ENCODE measurements at places on chromosomes 11 and 22. TPM values are rescaled to one million over a fixed set of nuclear protein-coding genes. Genes with fewer than 3 reads are reported as not detected.

OR5A1 gene
- total RNA-seq, result not detected

GRCh38 chr22:25113316-25113721 is 86.3 kb upstream of the CRYBB3 start:
- H3K27me3 ChIP-seq, result peaks cover 3% of the 10 kb centered on the region
- H3K27ac ChIP-seq, result no peak overlapping the region
- no peak for DNase-seq
- H3K36me3 ChIP-seq, result no peaks in the 10 kb centered on the region
- H3K4me3 ChIP-seq, result no peak overlapping the region

KCTD17 gene
- total RNA-seq, result 85.7 TPM

LRRC74B gene
- not detected for total RNA-seq

DNA sequence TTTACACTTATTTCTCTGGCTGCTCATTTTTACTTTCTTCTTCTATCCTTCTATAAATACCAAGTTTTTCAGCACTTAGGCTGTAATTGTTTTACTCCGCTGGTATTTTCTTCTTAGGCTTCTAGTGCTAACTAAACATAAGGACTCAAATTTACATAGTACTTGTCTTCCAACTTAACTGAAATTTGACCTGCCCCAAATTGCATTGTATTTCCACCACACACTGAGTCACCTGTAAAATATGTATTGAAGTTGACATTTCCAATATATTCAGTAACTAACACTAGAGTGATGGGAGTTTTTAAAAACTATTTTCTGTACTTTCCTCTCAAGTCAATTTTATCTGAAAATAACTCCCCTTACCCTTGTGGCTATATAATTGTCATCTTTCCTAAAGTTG is 1794.1 kb upstream of the RAG2 start:
- H3K27me3 ChIP-seq, result no peaks in the 10 kb centered on the region
- H3K36me3 ChIP-seq, result no peaks in the 10 kb centered on the region
- no peak overlapping the region for H3K4me3 ChIP-seq
- no peak overlapping the region for H3K27ac ChIP-seq
- H3K4me1 ChIP-seq, result no peaks in the 10 kb centered on the region

GRCh38 chr22:27133019-27133431 is 475.6 kb downstream of the MIAT start:
- H3K4me1 ChIP-seq, result peaks cover 30% of the 10 kb centered on the region
- H3K4me3 ChIP-seq, result no peak overlapping the region
- no peaks in the 10 kb centered on the region for H3K36me3 ChIP-seq
- DNase-seq, result no peak
- H3K27me3 ChIP-seq, result no peaks in the 10 kb centered on the region
- no peak overlapping the region for H3K27ac ChIP-seq

DNA sequence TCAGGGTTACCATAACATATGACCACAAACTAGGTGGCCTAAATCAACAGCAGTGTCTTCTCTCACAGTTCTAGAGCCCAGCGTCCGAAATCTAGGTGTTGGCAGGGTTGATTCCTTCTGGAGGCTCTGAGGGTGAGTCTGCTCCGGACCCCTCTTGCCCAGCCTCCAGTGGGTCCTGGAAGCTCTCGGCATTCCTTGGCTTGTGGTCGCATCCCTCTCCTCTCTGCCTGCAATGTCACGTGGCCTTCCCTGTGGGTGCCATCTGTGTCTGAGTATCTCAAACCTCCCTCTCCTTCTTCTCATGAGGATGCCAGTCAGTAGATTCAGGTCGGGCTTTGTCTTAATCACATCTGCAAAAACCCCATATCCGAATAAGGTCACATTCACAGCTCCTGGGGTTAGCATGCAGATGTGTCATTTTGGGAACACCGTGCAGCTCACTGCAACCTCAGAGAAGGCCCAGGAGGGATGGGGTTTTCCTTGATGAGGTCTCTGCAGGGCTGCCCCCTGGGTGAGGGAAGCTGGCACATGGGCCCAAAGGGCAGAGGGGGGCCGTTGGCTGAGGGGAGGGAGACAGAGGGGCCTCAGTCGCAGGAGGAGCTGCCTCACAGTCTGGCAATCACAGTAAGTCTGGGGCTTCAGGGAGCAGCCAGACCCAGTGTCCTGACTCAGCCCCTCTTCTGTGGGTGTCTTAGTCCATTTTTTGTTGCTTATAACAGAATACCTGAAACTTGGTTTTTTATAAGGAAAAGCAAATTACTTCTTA is 41.2 kb downstream of the PARVG start:
- no peak overlapping the region for H3K4me3 ChIP-seq
- H3K27ac ChIP-seq, result no peak overlapping the region

ZBED4 gene
- 44.5 TPM for total RNA-seq

ANO5 gene
- total RNA-seq, result 3.4 TPM

PATE4 gene
- total RNA-seq, result not detected

- no peaks in the 10 kb centered on the region for H3K27me3 ChIP-seq
- no peaks in the 10 kb centered on the region for H3K36me3 ChIP-seq
Measured at GRCh38 chr11:116515664-116516184, 257.1 kb downstream of the BUD13 start.

SHANK3 gene
- 15.2 TPM for total RNA-seq

GRCh38 chr22:33896154-33896553 is 24.1 kb downstream of the LARGE1 start:
- H3K27me3 ChIP-seq, result no peaks in the 10 kb centered on the region
- H3K36me3 ChIP-seq, result peaks cover 3% of the 10 kb centered on the region
- no peak for DNase-seq
- peaks cover 26% of the 10 kb centered on the region for H3K4me1 ChIP-seq
- no peak overlapping the region for H3K4me3 ChIP-seq

- no peaks in the 10 kb centered on the region for H3K4me1 ChIP-seq
- DNase-seq, result peak; percentile 39
- no peaks in the 10 kb centered on the region for H3K27me3 ChIP-seq
- H3K4me3 ChIP-seq, result no peak overlapping the region
- H3K27ac ChIP-seq, result no peak overlapping the region
Measured at GRCh38 chr11:94897330-94897768, 76.0 kb downstream of the CWC15 start.

C22orf42 gene
- total RNA-seq, result not detected
